SW 1271 (cell line): ENCODE measurements at places on chromosomes 7 and 10.

GRCh38 chr10:3002304-3002703 lies 65.0 kb upstream of the PFKP start:
- no peak for DNase-seq

GRCh38 chr7:138886501-138886917 lies 88.5 kb upstream of the ATP6V0A4 start:
- peak; percentile 71 for DNase-seq

DNA sequence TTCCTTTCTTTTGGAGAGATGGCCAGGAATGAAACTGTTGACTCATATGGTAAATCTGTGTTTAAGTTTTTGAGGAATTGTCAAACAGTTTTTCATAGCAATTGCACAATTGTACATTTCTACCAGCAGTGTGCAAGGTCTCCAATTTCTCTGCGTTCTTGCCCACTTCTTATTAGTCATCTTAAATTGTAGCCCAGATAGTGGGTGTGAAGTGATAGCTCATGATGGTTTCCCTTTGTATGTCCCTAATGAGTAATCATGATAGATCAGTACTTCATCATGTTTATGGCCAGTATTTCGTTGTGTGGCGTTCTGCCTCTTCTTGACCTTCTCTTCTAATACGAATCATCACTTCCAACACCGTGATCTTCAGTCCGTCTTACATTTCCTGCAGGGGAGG lies 136.3 kb downstream of the DOCK1 start:
- no peak for DNase-seq

DNA sequence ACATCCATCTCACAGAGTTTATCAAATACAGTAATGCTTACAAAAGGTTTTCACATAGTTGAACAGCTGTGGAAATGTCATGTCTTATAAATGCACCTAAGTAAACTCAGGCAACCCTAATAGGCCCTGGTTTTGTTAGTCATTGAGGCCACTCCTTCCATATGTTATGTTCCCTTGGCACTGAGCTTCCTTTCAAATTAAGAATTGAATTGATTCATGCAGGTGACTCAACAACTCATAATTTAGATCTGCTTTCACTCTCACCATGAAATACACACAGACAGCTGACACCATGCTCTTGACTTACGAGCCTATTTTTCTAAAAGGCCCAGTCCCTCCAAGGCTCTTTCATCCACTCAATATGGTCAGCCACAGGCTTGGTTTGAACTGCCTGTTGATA lies 476.9 kb downstream of the KCNMA1 start:
- peak; percentile 83 for DNase-seq

GRCh38 chr10:102150970-102151773 lies 1.0 kb upstream of the NOLC1 start:
- DNase-seq = peak; percentile 48

GRCh38 chr7:75953431-75953830 lies 38.5 kb downstream of the POR start:
- no peak for DNase-seq

DNA sequence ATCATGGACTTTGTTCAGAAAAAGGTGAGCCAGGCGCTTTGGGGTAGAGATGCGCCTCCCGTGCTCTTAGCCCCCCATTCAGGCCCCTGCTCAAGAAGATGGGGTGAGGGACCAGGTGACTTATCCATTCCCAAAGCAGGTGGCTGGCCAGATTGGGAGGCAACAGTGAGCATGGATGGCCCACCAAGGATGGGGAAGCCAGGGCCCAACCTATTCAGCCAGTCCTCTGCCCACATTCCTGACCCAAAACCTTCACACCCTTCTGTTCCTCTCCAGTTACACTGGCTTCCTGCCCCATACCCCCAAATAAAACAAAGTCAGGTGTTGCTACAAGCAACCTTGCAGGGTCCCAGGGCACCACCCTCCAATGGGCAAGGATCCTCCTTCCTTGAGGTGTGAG lies 44.4 kb downstream of the TSPAN15 start:
- DNase-seq = no peak

- DNase-seq = no peak
These were observed 169.2 kb upstream of the WNT16 start for GRCh38 chr7:121159553-121159952.

- DNase-seq = peak; percentile 87
These were observed 11.4 kb downstream of the SERPINE1 start for GRCh38 chr7:101138213-101138870.

DNA sequence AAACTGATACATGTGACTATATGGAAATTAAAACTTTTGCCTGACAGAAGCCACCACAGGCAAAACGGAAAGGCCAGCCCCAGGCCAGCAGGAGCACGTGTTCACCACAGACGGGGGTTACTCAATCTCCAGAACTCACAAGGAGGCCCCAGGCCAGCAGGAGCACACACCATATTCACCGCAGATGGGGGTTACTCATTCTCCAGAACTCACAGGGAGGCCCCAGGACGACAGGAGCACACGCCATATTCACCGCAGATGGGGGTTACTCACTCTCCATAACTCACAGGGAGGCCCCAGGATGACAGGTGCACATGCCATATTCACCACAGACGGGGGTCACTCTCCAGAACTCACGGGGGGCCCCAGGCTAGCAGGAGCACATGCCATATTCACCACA lies 61.5 kb downstream of the NKX6-2 start:
- no peak for DNase-seq

DNA sequence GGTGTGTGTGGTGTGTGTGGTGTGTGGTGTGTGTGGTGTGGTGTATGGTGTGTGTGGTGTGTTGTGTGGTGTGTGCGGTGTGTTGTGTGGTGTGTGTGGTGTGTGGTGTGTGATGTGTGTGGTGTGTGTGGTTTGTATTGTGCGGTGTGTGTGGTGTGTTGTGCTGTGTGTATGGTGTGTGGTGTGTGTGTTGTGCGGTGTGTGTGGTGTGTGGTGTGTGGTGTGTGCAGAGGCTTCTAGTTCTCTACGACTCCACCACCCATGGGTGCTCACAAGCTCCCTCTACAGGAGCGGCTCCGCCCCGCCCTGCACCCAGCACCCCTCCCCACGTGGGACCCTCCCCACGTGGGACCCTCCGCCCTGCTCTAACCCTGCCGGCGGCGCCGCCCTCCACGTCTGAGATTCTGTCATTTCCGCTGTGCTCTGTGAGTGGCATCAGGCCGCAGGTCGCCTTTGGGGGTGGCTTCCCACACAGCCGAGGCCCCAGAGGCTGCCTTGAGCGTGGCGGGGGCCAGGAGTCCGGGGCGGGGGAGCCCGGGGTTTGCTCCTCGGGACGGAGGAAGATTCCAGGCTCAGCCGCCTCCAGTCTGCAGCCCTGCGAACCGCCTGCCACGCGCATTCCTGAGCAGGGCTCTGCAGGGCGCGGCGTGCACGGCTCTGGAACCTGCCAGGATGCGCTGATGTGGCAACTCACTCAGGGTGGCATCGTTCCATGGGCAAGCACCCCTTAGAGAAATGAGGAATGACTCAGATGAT lies 37.0 kb upstream of the DNAJB6 start:
- DNase-seq = peak; percentile 71

DNA sequence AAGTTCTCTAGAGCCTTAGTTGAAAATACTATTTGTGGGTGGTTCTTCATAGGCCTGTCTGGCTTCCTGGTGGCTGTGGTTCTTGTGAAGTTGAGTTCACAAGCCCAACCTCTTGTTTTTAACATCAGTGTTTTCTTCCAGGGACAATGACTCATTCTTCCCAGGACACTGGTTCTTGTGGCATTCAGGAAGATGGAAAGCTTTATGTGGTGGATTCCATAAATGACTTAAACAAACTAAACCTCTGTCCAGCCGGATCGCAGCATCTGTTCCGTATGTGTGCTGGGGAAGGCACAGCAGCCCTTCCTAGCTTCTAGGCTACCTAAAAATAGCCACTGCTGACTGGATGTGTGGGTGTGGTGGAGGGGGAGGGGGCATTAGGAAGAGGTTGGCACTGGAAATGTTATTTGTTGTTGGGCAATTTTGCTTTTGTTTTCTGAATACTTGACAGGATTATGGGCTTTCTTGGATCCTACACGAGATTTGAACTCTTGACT lies 3.9 kb downstream of the LSMEM1 start:
- DNase-seq = peak; percentile 83

GRCh38 chr7:96016735-96017134 lies 244.4 kb downstream of the DYNC1I1 start:
- no peak for DNase-seq

DNA sequence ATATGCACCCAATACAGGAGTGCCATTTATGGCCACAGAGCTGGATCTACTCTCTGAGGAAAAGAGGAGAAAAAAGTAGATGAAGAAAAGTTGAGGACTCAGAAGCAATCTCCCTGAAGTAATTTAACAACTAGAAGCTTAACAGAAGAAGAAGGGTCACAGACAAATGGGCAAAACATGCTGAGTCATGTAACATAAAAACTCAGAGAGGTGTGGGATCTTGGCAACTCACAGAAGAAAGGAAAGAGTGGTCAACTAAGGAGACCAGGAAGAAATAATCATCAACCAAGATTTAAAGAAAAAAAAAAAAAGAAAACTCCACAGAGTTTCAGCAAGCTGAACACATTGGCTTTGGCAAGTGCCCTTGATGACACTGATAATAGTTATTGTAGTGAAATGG lies 51.8 kb upstream of the BET1 start:
- no peak for DNase-seq

DNA sequence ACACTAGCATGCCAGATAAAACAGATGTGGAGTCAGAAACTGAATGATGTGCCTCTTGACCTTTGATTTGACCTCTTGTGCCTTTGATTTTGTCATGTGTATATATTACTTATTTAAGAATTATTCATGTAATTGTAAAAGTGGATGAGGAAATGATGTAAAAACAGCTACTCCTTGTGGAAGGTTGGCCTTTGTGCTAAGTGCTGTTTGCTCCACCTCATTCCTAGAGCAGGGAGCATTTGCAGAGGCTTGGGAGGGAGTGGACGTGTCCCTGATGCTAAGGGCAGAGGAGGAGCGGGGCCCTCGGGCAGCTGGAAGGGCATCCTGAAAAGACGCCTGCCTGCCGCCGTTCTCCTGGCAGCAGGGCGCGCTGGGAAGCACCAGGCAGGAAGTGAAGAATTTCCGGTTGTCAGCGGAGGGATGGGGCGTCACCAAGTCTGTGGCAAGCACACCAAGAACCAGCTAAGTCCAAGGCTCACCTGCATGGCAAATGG lies 197.6 kb upstream of the ZNF32 start:
- DNase-seq = no peak

DNA sequence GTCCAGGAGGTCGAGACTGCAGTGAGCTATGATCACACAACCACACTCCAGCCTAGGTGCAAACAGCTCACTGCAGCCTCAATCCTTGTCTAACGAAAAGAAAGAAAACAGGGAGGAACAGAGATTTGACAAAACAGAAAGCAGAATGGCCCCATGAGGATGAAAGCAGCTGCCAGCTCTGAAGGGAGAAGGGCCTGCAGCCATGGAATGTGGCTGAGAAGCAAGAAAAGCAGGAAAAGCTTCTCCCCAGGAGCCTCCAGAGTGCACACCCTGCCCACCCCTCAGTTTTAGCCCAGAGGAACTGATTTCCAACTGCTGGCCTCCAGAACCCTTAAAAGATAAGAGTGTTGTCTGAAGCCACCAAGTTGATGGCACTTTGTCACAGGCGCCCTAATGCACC lies 13.0 kb downstream of the ESYT2 start:
- no peak for DNase-seq

- DNase-seq = no peak
These were observed 225.6 kb upstream of the IGFBP3 start for GRCh38 chr7:46146454-46147255.

DNA sequence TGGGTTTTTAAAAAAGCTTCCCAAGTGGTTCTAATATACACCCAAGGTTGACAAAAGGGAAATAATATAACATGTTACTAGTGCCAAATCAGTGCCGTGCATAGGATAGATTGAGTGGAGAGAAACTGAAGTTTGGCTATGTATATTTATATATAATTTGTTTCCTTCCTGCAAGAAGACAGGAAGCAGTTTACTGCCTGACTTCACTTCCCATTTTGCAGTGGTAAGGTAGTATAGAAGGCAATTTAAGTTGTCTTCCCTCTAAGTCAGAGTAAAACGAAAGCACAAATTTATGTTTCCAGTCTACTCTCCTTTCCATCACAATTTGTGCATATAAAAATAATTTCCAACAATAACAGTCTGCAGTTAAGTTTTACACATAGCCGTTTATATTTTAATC lies 3.4 kb upstream of the HYCC1 start:
- DNase-seq = no peak

GRCh38 chr10:24468281-24468751 lies 255.4 kb downstream of the ARHGAP21 start:
- DNase-seq = no peak

GRCh38 chr7:85336086-85336485 lies 149.2 kb upstream of the SEMA3D start:
- DNase-seq = no peak

GRCh38 chr7:15707570-15707969 lies 21.1 kb upstream of the MEOX2 start:
- no peak for DNase-seq

DNA sequence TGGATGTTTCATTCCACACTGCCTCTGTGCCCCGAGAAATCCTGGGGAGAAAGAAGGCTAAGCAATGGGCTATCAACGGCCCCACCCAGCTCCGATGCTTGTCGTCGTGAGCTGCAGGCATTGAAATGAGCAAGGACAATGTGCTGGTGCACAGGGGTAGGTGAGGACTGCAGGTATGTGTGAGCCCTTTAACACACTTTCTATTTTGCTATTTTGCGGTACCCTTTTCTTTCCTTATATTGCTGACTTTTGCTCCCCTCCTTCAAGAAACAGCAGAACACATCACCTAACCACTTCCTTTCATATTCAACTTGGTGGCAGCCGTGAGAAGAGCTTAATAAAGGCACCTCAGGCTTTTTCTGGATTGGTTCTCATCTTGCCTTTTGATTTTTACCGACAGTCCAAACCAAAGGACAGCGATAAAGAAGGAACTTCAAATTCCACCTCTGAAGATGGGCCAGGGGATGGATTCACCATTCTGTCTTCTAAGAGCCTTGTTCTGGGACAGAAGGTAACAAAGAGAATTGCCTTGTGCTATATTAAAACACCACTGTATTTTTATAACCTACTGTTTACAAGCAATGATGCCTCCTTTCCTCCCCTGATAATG lies 39.2 kb downstream of the AIFM2 start:
- no peak for DNase-seq

GRCh38 chr10:61733358-61733940 lies 70.7 kb downstream of the CABCOCO1 start:
- no peak for DNase-seq

DNA sequence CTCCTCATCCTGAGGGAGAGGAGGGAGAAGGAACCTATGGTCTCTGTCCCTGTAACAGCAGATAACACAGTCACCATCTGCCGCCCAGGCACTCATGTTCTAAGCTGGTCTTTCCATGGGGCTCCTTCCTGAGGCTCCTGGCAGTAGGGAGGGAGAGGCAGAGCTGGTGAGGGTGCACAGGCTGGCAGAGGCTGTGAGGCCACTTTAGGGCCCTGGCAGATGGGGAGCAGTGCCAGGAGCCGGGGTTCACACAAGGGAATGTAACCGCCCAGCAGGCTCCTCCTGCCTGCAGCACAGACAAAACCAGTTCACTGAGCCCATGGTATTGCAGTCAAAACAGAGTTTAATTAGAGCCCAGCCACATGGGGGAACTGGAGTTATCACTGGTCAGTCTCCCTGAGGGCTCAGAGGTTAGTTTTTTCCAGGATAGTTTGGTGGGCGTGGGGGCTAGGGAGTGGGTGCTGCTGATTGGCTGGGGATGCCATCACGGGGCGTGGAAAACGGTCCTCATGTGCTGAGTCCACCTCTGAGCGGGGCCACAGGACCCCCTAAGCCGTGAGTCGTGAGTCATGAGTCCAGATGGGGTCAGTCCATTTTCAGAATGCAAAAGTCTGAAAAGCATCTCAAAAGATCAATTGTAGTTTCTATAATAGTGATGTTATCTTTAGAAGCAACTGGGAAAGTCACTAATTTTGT lies 499.3 kb upstream of the FOXK1 start:
- DNase-seq = no peak

GRCh38 chr10:131902691-131903090 lies 1.9 kb downstream of the PPP2R2D start:
- DNase-seq = no peak

- DNase-seq = no peak
These were observed 28.1 kb downstream of the OAT start for GRCh38 chr10:124390471-124391187.
